ENCODE measurements at places on chromosomes 2 and 18.

GRCh38 chr18:22800551-22800951 lies 132.6 kb upstream of the RBBP8 start:
- DNase-seq, result no peak

DNA sequence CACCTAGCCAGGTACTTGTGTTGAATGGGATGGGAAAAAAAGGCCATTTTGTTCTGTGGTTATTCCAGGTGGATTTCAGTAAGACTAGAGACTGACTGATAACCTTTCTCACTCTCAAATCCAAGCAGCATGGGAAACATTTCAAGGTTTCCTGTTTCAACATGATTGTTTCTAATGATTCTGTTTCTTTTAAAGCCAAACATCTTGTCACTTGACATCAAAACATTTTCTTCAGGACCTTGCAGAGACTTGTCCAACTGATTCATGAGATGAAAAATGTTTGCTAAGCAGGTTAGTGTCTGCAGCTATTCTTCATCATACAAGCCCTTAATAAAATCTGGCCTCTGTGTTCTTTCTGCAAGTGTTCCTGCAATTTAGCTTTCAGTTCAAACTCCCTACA lies 456.5 kb upstream of the CWC22 start:
- DNase-seq, result no peak

GRCh38 chr18:36572135-36572856 lies 256.5 kb downstream of the TPGS2 start:
- peak; percentile 15 for DNase-seq

- no peak for DNase-seq
These were observed 39.9 kb upstream of the DARS1 start for GRCh38 chr2:136025057-136025973.

- no peak for DNase-seq
These were observed 15.8 kb upstream of the ASPRV1 start for GRCh38 chr2:69977186-69977585.

GRCh38 chr18:44968336-44968735 lies 287.6 kb downstream of the SETBP1 start:
- no peak for DNase-seq

DNA sequence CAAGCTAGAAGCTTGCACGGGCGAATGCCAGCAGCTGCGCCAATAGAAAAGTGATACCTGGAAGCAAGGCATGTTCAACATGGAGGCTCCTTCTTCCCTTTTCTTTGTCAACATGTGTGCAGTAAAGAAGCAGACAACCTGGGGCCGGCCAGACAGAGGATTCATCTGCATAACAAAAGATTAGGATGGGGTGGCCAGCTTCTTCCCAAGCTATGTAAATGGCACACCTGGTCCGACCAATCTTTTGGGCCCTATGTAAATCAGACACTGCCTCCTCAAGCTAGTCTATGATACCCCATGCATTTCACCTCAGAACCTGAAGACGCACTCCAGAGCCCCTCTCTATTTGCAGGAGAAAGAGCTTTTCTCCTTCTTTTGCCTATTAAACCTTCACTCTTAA lies 66.4 kb upstream of the TGFA start:
- no peak for DNase-seq

DNA sequence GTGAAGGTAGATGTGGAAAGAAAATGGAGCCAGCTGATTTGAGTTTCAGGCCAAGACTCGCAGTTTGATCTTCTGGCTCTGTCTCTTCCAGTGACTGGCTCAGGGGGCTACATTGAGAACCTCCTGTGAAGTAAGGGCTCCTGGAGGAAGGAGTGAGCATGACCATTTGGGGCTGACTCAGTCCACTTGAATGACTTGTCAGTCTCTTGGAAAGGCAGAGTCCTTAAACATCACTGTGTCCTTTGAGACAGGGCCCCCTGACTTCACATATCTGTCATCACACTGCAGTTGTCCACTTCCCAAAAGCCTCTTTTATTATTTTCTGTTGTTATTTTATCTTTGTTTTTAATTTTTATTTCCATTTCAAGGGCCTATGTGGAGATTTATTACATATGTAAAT lies 204.6 kb upstream of the APCDD1 start:
- no peak for DNase-seq

DNA sequence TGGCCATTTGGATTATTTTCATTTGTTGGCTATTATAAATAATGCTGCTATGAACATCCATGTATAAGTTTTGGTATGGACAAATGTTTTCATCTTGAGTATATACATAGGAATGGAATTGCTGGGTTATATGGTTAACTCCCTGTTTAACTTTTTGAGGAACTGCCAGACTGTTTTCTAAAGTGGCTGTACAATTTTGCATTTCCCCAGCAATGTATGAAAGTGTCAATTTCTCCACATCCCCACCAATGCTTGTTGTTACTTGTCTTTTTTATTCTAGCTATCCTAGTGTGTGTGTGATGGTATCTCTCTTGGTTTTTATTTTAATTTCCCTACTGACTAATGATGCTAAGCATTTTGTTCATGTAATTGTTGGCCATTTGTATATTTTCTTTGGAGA lies 90.6 kb upstream of the CYP26B1 start:
- DNase-seq, result no peak

- no peak for DNase-seq
These were observed 70.0 kb downstream of the ANKRD44 start for GRCh38 chr2:197240421-197241041.

- DNase-seq, result no peak
These were observed 228.6 kb upstream of the EPAS1 start for GRCh38 chr2:46068636-46069035.

DNA sequence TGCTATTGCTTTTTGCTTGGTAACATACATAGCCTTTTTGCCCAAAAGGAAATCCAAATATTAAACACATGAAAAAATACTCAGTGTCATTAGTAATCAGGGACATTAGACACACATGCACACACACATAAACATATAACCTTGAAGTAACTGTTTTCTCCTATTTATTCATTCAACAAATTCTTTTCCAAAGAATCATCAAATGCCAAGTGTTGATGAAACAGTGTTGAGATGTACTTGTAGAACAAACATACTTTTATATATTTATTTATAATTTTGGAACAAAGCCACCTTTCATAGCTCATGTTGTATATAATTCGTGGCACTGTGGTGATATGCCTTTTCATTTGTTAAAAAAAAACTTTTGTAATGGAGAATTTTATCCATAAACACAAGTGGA lies 81.0 kb downstream of the APLF start:
- no peak for DNase-seq

DNA sequence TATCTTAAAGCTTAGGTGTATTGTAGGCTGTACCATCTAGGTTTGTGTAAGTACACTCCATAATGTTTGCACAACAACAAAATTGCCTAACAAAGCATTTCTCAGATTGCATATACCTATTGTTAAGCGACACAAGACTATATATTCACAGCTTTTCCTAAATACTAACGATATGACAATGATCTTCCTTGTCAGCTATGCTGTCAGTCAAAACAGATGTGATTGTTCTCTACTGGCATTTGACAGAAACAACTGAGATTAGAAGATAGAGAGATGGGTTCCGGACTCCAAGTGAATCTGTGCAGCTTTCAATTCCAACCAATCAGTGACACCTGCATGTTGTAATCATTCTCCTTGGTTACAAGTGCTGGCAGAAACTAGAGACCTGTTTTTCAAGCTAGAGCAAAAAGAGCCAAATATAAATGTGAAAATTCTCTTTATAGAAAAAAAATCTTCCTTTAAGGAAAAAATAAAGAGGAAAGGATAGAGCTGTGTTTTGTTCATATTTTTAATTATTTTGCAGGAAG lies 1232.3 kb upstream of the SLC39A10 start:
- no peak for DNase-seq

GRCh38 chr2:181393472-181393871 lies 63.7 kb upstream of the ITGA4 start:
- DNase-seq, result no peak

GRCh38 chr2:217899231-217900009 lies 103.4 kb downstream of the TNS1 start:
- DNase-seq, result peak; percentile 38

GRCh38 chr2:60000686-60001085 lies 552.8 kb downstream of the BCL11A start:
- no peak for DNase-seq

GRCh38 chr2:216354306-216354705 lies 18.0 kb downstream of the MARCHF4 start:
- no peak for DNase-seq

DNA sequence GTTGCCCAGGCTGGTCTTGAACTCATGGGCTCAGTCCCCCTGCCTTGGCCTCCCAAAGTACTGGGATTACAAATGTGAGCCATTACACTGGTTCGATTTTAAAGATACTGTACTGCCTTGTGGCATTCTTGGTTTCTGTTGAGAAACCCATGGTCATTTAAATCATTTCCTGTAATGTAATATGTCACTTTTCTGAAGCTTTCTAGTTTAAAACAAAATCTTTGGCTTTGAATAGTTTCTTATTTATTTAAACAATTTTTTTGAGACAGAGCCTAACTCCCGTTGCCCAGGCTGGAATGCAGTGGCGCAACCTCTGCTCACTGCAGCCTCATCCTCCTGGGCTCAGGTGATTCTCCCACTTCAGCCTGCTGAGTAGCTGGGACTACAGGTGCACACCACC lies 8.9 kb downstream of the ZNF512 start:
- no peak for DNase-seq

DNA sequence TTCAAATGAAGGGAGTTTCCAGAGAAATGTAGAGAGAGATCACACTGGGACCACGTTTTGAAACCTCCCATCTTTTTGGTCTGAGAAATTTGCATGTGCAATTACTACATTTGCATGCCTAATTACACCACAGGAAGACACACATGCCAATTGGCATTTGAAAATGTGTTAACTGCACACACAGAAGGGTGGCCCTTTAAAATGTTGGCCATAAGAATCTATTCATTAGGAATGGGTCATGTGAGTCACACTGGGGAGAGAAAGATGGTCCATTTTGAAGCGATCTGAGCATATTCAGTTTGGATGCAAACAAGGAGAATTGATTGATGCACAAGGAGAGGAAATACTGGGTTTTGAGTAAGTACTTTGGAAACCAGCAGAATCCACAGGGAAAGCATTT lies 1407.1 kb upstream of the ACVR2A start:
- DNase-seq, result no peak

GRCh38 chr18:60875957-60876507 lies 457.2 kb upstream of the CDH20 start:
- DNase-seq, result no peak

- DNase-seq, result no peak
These were observed 2.8 kb downstream of the SIX3 start for GRCh38 chr2:44944102-44944951.

DNA sequence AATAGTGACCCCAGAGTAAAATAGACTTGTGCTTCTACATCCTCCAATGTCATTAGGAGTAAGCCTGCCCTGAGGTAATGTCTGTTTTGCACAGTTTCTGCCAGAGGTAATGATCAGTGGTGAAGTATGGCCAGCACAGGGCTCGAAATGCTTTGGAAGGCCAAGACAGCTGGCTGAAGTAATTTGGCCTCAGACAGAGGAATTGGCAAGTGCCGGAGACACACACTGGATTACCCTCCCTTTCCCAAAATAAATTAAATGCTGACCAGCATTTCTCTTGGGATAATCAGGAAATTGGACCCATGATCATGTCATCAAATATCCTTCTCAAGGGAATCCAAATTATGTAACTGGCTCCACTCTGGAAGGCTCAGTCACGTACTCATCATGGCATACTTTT lies 379.0 kb upstream of the CHST9 start:
- no peak for DNase-seq

GRCh38 chr2:121583555-121583954 lies 52.9 kb downstream of the RNU4ATAC start:
- no peak for DNase-seq

DNA sequence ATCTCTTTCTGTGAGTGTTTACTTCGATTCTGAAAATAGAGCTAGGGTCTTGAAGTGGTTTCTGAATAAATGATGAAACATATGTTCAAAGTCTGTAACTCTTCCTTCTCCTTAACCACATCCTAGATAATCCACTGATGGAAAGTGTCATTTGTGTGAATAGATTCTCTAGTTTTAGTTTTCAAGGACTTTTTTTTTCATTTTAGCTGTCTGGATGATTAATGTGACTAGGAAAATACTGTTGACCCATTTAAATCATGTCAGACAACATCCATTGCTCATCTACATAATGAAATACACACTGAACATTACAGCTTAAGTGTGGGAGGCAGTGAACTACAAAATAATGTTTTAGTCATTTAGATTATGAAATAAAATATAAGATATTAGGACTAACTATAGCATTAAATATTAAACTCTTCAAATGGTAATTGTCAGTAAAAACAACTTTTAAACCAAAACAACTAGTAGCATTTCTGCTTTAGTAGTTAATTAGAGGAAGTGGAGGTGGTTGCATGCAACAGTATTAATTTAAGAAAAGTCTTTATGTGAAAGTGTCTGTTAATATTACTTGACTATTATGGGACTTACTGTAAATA lies 39.1 kb upstream of the DLX1 start:
- no peak for DNase-seq

DNA sequence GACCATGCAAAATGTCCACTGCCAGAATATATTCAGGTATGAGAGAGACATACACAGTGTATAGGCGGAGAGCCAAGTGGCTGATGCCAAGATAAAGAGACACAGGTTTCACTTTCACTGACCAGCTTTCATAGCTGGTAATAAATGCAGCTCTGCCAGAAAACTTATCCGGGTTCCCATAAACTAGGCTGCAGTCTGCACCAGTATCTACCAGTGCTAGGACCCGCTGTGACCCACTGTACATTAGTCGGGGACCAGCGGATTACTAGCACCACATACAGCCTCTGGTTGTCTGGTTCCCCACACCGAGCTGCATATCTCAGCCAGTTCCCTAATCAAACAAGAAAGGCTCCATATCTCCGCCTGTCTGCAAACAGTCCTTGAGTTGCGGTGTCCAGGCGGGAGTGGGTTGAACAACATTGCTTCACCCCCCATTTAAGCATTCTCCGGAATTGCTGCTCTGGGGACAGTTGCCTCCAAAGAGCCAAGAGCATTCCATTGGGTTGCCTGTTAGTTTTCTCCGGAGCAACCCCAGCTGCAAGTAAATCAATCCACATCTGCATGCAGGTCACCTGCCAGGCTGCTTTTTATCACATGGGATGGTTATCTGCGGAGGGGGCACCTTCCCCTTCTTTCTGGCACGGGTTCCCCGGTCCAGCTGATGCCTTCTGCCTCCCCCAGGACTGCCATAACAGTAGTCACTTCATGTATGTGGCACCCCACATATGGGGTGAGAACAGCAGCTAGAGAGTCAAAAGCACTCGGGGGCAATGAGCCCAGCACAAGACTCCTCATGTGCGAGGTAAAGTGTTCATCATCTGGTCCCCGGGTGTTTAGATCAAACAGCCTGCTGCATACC lies 18.0 kb upstream of the KLHL23 start:
- DNase-seq, result no peak

GRCh38 chr2:121133551-121134319 lies 151.3 kb downstream of the TFCP2L1 start:
- no peak for DNase-seq

GRCh38 chr2:226742347-226742746 lies 57.3 kb downstream of the IRS1 start:
- DNase-seq, result no peak

GRCh38 chr2:239341146-239341732 lies 59.6 kb downstream of the HDAC4 start:
- no peak for DNase-seq

GRCh38 chr2:59881218-59881617 lies 672.2 kb downstream of the BCL11A start:
- no peak for DNase-seq

- no peak for DNase-seq
These were observed 71.1 kb downstream of the MGAT5 start for GRCh38 chr2:134324947-134325346.
